ENCODE measurements at places on chromosomes 1 and 21.

- no peak for DNase-seq
These were observed 217.8 kb upstream of the ZRANB2 start for GRCh38 chr1:71298633-71299032.

DNA sequence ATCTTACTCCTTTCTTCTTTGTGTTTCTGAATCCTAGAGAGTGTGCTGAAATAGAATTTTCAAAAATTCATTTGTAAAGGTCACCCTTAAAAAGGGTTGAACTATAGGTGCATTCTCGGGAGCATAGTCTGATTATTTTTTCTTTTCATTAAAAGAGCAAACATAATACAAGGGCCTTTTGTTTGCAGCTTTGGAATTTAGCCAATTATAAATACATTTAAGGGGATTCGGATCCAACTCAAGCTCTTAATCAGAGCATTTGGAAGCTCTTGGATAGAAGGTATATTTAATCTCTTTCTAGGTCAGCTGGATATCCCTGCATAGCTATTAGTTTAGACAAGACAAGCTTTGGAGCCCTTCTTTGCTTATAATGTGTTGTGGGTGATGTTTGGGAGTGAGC, 321.7 kb downstream of the HHAT start:
- DNase-seq: no peak

GRCh38 chr1:228241259-228241658, 33.4 kb downstream of the OBSCN start:
- no peak for DNase-seq

DNA sequence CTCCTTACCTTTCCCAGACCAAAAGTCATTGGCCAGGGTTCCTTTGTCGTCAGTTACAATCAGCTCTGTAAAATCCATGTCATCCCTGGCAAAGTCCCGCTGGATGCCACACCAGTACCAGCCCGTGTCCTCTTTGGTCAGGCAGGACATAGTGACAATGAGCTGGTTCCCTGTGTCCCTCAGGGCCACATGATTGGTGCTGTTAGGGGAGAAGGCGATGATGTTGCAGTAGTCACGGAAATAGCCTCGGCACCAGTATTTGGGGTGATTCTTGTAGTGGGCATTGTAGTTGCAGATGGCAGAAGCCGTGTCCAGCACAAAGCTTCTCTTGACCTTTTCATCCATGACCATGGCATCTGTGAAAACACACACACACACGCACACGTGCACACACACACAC, 14.8 kb downstream of the ADORA3 start:
- no peak for DNase-seq

DNA sequence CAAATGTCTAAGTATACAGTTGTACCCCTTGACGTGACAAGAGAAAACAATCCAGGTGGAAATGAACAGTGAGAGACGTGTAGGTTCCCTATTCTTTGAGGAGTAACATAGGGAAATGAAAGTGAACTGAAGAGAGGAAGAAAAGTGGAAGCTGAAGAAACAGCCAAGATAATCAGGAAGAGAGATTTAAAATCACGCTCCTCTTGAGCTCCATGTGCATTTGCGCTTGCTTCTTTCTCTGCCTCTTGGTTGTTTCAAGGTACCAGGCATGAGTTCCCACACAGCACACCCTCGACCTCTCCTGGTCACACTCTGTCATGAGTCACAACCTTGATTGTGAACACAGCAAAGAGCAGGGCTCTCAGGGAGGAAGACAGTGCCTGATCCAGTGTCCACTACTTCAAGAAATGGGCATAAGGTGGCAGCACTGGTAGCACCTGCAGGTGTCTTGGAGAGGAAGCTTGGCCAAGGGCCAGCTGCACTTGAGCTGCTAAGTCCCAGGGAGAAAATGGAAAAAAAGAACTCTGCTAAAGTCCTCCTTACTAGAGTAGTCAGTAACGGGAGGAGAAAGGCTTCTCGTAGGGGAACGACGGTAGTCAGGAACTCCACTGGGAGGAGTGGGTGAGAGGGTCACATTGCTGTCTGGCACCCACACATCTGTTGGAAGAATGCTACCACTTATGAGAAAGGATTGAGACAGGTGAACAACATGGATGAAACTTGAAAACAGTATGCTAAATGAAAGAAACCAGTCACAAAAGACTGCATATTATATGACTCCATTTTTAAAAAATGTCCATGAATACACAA, 18.3 kb upstream of the ARID1A start:
- peak; percentile 47 for DNase-seq

GRCh38 chr1:175773571-175773970, 30.2 kb upstream of the TNR start:
- no peak for DNase-seq

DNA sequence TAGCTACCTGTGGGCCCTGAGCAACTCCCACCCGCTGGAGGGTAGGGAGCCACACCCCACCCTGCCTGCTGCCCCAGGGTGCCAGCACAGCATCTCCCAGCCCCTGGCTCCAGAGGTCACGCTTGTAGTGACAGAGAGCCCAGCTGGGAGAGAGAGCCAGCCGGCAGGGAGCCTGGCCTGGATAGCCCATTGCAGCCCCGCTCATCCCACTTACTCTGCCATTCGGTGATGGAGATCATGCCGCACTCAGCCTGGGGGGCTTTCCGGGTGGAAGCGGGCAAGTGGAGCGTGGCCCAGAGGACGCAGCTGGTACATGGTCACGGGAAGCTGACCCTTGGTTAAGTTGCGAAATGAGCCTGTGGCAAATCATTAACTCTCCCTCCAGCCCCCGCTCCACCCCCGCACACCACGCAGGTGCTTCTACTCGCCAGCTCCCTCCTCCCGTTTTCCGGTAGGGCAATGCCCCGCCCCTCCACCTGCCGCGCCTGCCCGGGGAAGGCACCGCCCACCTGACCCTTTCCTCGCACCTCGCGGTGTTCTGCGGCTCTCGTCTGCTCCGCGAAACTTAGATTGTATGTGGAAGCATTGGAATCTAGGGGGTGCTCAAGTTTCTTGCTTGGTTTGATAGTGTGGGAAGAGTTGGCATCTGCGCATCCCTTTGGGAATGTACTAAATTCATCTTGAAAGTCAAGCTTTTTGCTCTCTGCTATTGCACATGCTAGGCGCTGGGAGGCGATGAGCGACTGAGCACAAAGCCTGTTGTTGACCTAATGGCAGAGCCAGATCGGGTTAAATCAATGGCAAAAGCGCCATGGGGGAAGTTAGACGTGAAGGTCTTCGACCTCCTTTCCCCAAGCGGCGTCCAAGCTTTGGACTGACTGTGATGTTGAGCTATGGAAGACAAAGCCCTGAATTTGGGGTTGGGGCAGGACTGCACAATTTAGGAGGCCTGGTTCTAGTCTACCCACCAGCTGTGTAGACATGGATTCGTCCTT, at the start of gene GOLT1A:
Gene GOLT1A (minus strand): TSS at position 321 of the 995 bp plus-strand sequence. CDS start 82 bp downstream, at position 239.
- DNase-seq: peak; percentile 29

DNA sequence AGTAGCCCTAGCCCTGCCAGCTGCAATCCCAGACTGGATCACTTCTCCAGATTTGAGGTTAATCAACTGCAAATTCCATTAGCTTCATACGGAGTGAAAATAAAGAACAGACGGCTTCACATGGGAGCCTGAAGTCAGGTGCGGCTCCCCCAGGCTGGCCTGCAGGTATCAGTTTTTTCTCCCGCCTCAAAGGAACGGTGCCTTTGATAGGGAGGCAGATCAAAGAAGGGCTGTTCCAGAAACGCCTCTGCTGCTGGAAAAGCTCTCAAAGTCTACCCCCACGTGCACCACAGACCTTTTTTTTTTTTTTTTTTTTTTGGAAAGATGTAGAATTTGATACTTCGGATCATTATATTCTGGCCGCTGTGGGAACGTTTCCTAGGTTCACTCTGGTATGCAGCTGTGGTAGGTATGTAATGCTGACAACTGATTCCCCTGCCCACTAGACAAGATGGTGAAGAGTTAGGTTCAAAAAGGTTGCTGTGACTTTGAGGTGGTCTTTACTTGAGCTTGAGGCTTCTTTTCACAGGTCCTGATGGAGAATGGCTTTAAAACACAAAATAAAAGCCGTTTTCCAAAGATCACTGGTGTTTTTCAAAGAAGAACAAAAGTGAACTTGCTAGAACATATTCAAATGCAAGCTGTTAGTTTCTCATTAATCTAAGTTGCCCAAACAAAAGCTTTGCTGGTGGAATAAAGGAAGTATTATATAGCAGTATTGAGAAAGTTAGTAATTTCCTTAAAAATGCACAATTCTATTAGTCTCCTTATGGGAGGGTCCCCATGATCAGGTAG, 189.0 kb upstream of the NFIA start:
- DNase-seq: no peak

GRCh38 chr1:191907121-191907520, 251.1 kb upstream of the RGS18 start:
- no peak for DNase-seq
